Endothelial cell (in vitro differentiated cells): ENCODE measurements at places on chromosomes 2 and 18.

GRCh38 chr2:33335516-33335915 is 140.9 kb upstream of the RASGRP3 start:
- no peak for DNase-seq

- no peak for DNase-seq
These were observed 393.9 kb upstream of the ACVR2A start for GRCh38 chr2:147450661-147451510.

- peak; percentile 18 for DNase-seq
These were observed 157.4 kb downstream of the TAF4B start for GRCh38 chr18:26383454-26384270.

- no peak for DNase-seq
These were observed 217.7 kb downstream of the SOCS6 start for GRCh38 chr18:70506511-70506910.

GRCh38 chr2:217946051-217946450 is 56.7 kb downstream of the TNS1 start:
- DNase-seq = no peak

DNA sequence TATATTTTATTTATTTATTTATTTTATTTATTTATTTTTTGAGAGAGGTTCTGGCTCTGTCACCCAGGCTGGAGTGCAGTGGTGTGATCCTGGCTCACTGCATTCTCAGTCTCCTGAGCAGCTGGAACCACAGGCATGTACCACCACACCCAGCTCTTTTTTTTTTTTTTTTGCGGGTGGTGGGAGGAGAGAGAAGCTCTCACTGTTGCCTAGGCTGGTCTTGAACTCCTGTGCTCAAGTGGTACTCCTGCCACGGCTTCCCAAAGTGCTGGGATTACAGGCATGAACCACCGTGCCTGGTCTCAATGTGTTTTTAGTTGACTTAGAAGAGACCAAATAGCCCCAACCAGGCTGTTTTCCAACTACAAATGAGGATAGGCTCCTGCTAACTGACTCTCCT is 80.7 kb downstream of the PDCL3 start:
- DNase-seq = no peak

- no peak for DNase-seq
These were observed 20.4 kb upstream of the DAPL1 start for GRCh38 chr2:158774681-158775080.

- DNase-seq = no peak
These were observed 18.7 kb downstream of the ELAC1 start for GRCh38 chr18:50986360-50987087.

- DNase-seq = no peak
These were observed 46.3 kb downstream of the TCF7L1 start for GRCh38 chr2:85179541-85179940.

- DNase-seq = peak; percentile 12
These were observed 874 bp downstream of the NDUFAF7 start for GRCh38 chr2:37232131-37232933.

DNA sequence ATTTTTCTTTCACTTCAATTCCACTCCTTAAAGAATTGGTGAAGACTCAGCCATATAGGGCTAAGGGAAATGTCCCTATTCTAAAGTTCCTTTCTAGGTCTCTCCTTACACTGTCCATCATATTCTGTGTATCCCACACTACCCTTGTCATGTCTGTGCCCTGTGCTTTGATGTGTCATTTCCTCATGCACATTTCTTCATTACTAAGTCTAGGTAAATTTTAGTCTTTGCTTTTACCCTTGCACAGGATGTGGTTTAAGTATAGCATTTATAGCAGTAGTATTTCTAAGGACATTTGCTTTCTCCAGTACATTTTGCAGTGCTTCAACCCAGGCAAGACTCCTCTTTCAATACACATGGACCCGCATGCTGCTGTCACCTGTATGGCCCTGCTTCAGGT is 221.5 kb upstream of the ACVR2A start:
- DNase-seq = no peak

DNA sequence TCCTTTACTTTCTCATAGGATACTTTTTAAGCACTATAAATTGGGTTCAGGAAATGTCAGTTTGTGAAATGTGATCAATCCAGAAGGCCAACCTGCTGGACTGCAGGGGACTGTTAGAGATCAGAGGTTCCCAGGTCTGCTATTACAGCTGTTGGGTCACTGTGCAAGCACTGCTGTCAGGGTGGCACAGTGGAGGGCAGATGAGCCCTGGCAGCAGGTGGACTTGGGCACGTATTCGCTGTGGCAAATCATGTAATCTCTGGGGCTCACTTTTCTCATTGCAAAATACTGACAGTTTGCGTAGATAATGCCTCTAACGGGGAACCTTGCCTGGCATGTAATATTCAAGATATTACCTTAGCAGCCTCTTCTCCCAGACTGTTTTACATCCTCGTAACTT is 18.1 kb downstream of the RAB31 start:
- DNase-seq = no peak

- no peak for DNase-seq
These were observed 17.1 kb upstream of the CNNM3 start for GRCh38 chr2:96798733-96799622.

GRCh38 chr2:181742922-181743722 is 62.8 kb upstream of the NEUROD1 start:
- DNase-seq = peak; percentile 17

DNA sequence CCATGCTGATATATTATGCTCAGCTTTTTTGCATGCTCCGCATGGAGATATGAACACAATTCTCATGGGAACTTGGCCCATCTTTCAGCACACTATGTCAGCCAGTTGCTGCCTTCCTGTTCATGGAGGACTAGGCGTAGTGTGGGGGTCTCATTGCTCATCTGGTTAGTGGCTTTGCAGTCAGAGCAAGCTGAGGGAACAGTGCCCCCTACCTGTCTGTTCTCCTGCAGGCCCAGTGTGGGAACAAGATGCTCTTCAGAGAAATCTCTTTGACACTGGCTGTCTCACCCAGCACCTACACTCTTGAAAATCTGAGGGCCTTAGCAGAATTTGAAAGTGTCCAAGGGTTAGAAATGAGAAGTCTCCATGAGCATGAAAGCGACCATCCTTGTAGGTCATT is 47.1 kb downstream of the SPTBN1 start:
- DNase-seq = peak; percentile 64

DNA sequence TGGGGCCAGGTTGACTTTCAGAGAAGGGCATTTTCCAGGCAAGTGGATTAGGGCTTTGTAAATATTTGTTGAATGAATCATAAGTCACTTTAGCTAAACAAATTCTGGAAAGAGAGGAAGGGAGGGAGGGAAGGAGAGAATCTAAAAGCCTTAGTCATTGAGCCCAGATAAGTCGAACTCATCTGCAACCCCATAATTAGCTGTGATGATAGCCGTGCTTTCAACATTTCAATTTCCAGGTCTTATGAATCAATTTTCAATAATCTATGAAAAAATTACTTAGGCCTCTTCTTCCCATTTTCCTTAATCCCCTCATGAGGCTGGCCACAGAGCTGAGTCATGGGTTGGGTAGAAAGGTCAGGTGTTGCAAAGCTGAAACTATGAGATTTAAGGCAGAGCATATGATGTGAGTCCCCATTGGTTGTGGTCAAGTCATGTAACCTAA is 111.9 kb upstream of the MAPRE2 start:
- no peak for DNase-seq

- DNase-seq = no peak
These were observed 281.8 kb downstream of the ALPK2 start for GRCh38 chr18:58347135-58347534.

DNA sequence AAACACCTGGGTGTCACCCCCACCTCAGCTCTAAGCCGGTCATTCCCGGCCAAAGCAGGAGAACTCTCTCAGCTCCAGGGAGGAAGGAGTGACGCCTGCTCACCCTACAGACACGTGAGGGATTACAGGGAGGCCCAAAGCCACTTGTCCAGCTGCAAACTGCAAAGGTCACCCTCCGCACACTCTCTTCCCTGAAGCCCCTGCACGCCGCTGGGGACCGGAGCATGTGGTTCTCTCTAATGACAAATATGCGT is 108.0 kb upstream of the ID2 start:
- DNase-seq = no peak

- no peak for DNase-seq
These were observed 4.5 kb downstream of the HNMT start for GRCh38 chr2:137968477-137969417.

DNA sequence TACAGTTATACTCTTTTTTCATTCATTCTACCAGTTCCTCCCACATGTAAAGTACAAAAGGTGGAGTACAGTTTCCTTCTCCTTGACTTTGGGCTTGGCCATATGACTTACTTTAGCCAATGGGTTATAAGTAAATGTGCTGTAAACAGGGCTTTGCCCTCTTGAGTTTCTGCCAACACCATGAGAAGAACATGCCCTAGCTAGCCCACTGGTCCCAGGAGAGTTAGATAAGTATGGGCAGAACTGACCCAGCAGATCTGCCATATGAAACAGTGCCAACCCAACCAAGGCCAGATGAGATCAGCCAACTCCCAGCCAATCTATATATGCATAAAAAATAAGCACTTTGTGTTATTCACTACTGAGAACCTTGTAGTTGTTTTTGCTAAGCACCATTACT is 25.5 kb downstream of the ZC3H8 start:
- no peak for DNase-seq

- DNase-seq = no peak
These were observed 288.1 kb upstream of the TFPI start for GRCh38 chr2:187842315-187842714.

DNA sequence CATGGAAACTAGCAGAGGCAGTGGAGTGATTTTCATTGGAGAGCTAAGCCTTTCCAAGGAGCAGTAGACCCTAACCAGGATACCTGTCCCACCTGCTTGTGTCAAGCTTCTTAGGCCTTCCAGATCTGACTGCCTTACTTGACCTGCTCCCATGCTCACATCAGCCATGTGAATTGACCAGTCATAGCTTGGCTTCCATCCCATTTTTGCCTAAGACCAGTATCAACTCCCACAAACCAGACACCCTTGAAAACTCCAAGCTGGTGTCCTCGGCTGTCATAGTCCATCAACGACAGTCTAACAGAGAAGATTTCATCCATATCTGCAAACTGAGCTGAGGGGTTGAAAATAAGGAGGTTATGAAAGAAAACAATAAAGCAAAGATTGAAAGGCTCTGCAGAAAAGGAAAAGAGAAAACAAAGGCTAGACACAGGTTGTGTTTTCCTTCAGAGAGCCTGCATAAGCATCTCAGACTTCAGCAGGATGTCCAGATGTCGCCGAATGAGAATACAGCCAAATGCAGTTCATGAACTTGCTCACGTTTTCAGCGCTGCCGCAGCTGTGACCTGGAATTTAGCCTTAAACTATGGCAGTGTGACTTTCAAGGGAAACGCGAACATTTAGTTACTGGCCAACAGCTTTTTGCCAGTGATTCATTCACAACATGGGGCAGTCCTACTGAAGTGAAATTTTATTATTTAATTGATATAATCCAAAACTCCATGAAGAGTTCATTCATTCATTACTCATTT is 868.1 kb upstream of the ID2 start:
- DNase-seq = no peak

- DNase-seq = no peak
These were observed 362.2 kb upstream of the KCNH7 start for GRCh38 chr2:163200741-163201140.

DNA sequence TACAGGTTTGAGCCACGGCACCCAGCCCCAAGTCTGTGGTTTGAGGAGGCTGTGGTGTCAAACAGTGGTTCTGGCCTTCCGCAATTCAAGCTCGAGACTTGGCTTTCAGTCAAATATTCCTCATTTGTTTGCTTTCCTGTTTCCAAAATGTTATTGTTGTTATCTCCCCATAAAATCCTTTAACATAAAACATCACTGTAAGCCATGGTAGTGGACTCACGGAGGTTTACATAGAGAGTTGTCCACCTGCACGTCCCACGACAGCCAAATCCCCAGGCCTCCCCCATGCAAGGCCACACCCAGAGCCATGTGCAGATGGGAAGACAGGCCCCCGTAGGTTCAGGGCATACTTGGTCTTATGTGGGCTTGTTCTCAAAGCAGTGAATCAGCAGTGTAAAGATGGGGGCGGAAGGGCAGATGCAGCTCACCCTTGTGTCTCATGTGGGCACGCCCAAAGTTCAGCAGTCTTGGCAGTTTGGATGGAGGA is 18.9 kb upstream of the ST3GAL5 start:
- no peak for DNase-seq

GRCh38 chr2:182436252-182436651 is 9.4 kb upstream of the PDE1A start:
- no peak for DNase-seq

DNA sequence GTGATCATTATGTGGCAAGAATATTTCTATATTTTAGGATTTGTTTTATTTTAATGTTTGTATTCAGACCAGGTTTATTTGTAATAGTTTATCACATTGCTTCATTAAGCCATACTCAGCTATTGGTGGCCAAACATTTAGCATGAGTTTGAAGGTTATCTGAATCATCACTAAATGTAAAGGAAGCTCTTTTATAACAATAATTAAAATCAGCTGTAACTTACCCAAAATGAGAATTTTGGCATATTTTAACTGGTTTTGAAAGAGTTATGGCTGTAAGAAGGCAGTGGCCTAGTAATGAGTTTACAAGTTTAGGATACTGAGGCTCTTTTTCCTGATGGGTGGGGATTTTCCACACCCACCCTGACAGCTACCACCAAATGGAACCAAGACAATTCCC is 177.8 kb downstream of the EN1 start:
- no peak for DNase-seq

- peak; percentile 46 for DNase-seq
These were observed 91.1 kb downstream of the INHBB start for GRCh38 chr2:120436885-120437603.

GRCh38 chr2:99636144-99637034 is 146.6 kb upstream of the REV1 start:
- DNase-seq = no peak

- no peak for DNase-seq
These were observed 47.4 kb downstream of the RHOB start for GRCh38 chr2:20494241-20494640.

- no peak for DNase-seq
These were observed 113.9 kb downstream of the MYO5B start for GRCh38 chr18:50080932-50081560.

- no peak for DNase-seq
These were observed 530.1 kb upstream of the CDH2 start for GRCh38 chr18:28707006-28707405.

DNA sequence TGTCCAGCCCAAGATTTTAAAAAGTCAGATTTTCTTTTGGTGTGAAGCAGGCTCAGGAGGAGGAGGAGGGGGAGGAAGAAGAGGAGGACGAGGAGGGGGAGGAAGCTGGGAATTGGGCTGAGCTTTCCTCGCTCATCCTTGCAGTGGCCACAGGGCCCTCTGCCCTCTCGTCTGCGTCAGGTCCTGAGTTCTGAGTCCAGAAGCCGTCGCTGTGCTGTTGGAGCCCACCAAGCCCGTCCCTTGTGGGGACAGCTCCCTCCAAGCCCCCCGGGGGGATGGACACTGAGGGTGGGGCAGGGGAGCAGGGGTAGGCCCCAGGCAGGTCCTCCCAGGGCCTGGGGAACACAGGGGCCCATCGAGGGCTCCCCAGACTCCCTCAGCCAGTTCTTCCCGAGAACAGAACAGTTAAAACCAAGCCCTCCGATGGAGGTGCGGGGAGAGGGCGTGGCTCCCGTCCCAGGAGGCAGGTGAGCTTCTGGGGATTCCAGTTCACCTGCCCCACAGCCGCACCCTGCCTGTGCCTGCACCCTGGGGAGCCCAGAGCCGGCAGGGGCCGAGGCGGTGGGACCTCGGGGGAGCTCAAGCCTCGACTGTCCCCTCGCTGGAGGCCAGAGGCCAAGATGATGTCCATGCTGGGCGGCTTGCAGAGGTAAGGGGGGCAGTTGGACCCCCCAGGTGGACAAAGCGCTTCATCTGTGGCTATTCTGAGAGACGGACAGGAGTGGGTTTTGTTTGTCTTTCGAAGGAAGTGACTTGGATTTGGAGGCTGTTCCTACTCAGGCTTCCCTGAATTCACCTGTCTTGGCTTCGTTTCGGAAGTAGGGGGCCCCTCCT is at the start of gene GAL3ST2:
Gene GAL3ST2, plus strand, starts transcription at position 487 of the 834 bp plus-strand sequence. Its CDS starts 134 bp downstream, at position 621.
- DNase-seq = peak; percentile 2
